ENCODE measurements at places on chromosomes 6 and 20.

DNA sequence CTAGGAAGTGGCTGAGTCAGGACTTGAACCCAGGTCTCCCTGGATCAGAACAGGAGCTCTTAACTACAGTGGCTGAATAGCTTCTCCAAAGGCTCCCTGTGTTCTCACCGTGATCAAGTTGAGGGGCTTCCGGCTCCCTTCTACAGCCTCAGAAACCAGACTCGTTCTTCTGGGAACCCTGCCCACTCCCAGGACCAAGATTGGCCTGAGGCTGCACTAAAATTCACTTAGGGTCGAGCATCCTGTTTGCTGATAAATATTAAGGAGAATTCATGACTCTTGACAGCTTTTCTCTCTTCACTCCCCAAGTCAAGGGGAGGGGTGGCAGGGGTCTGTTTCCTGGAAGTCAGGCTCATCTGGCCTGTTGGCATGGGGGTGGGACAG is 44.6 kb upstream of the TTPAL start:
- DNase-seq, result no peak

DNA sequence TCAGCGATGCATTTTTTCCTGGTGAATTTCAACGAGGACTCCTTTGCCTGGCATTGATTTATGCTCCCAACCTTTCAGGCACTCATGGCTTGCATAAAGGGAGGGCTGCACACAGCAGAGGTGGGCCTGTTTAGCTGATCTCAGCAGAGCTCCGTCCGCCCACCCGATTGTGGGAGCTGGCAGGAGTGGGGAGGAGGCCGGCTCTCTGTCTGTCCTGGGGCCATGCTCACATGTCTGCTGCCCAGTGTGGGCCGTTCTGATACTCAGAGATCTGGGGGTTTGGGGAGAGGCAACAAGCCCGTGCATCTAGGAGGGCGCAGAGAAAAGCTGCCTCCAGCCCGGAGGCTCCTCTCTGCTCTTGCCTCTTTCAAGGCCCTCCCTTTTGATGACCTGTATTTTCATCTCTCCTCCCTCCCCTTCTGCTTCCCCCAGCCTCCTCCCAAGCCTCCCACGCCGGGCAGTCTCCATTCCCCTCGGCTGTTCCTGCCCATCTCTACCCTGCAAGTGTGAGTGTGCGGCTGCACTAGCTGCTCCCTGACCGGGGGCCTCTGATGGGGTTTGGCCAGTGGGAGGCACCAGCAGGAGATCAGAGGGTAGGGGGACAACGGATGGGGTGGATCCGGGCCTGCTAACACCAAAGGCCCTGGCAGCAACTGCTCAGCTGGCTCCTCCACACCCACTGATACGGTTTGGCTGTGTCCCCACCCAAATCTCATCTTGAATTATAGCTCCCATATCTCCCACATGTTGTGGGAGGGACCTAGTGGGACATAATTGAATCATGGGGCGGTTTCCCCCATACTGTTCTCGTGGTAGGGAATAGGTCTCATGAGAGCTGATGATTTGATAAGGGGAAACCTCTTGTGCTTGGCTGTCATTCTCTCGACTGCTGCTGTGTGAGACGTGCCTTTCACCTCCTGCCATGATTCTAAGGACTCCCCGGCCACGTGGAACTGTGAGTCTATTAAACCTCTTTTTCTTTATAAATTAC is 39.6 kb upstream of the MLN start:
- no peak for DNase-seq

DNA sequence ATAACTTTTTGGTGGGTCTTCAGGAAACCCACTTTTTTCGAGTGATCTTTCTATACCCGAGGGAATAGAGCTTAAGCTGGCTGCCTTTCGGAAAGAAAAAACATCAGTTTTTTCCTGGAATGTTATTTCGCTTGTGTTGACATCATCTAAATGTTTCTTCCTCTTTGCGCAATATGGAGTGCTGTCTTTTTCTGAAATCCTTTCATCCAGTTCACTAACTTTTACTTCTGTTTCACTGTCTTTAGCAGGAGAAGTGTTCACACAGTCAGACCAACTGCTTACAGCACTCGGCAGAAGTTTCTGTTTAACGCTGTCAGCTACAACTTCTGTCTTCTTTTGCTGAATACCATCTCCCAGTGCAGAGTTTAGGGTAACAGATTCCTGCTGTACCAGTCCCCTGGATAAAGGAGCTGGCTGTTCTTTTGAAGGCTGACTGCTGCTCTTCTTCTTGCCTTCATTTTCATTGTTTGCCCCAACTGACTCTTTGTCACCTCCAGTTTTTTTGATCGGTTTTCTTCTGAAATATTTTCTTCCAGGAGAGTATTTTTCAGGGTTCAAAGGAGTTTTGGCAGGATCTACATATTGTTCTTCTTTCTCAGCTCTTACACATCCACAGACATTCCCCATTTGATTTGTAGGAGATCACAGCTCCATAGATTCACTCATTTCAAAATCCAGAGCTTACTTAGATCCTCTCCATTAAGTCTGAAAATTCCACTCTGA is 50.0 kb upstream of the DST start:
- DNase-seq, result no peak

DNA sequence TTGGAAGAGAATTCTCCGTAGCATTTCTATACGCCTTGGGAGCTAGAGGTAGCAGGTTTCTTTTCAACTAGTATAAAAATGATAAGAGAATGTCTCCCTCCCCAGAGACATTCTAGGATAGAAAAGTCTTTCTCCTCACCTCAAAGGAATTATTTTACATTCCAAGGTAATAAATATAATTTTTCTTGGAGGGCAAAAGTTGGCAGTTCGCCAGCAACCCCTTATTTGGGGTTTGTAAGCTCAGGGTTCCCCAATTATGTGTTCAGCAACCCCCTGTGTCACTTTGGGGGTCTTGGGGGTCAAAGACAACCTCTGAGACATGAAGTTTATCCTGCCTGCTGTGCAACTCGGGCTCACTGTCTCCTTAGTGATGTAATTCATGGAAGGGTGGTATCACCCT is 58.3 kb downstream of the THEMIS start:
- DNase-seq, result no peak

GRCh38 chr6:107083047-107083768 is 32.1 kb downstream of the BEND3 start:
- no peak for DNase-seq

- no peak for DNase-seq
Observed at GRCh38 chr6:159961528-159961927, 7.4 kb upstream of the IGF2R start.

DNA sequence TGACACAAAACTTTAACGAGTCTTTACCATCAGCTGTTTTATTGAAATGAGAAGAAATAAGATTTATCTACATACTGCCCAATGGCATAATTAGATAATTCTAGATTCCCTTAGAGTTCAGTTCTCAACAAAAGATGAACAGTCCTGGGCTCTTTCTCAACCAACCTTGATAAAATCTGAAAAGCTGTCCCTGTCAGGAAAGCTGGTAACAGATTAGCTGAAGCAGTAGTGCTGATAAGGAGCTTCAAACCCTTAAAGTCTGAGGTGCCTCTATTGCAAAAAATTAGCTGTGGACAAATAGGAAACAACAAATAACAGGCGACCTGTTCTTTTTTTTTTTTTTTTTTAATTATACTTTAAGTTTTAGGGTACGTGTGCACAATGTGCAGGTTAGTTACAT is 35.9 kb upstream of the FAM135A start:
- no peak for DNase-seq

DNA sequence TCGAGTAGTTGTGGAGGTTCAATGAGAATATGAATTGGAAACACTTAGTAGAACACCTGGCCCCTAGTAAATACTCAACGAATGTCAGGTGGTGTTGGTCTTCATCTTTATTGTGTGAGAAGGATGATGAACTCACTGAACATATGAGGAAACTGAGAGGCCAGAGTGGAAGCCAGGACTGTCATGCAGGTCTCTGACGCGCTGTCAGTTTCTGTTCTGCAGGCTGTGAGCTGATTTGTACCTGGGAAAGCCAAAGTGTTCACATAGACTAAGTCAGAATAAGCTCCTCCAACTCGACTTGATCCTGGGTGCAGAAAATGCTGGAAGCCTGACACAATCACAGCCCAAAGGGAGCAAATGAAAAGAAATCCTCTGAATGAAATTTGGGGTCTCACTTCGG is 222.2 kb downstream of the LY86 start:
- no peak for DNase-seq

DNA sequence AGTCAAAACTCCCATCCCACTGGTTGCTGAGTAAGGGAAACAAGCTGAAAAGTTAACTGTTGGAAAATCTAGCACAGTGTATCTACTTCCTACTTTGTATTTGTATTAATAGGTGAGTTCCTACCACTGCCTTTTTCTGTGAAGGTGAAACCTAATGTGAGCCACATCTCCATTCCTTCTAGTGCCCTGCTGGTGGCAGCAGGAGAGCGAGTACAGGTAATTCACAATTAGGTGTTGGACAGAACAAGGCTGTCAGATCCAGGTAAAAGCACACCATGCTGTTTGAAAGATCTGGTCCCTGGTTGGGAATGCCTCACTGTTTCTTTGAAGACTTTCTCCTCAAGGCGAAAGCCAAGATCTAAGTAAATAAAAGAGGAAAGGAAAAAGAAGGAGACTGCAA is 528.4 kb downstream of the PKHD1 start:
- DNase-seq, result no peak

DNA sequence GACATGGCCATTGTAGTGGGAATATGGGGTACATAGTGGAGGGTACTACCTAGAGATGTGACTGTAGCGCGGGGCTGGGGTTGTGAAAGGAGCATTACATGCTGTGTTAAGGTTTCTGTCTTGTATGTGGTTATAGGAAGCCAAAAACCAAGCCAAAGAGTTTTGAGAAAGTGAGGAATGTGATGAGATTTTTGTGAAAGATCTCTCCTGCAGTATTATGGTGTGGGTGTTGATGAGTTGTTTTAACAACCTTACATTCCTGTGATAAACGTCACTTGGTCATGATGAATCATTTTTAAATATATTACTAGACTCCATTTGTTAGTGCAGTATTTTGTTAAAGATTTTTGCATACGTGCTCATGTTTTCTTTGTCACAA is 48.9 kb downstream of the ZFAND3 start:
- DNase-seq, result no peak

DNA sequence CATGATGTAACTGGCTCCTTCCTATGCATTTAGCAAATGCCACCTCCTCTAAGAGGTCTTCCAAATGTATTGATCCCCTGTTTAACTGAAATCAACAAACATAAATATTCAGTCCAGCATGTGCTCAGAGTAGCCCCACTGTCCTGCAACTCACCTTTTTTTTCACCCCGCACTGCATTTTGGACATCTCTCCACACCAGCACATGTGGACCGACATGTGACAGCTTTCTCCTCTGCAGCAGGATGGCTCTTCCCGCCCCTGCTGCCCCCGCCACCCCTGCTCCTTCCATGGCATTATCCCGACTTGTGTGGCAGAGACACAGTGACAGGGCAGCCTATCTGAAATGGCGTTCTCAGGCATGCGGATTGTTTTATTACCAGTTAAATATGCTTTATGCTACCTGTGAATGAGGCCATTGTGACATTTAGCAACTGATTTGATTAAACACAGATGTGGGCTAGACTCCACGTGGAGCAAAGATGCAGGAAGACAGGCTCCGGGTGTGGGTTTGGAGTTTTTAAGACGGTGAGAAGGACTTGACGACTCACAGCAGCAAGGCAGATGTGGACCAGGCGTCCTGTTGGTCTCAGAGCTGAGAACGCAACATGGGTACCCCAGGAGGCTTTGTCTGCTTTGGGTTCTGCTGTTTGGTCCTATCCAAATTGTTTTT is 161.2 kb downstream of the EYA2 start:
- no peak for DNase-seq

DNA sequence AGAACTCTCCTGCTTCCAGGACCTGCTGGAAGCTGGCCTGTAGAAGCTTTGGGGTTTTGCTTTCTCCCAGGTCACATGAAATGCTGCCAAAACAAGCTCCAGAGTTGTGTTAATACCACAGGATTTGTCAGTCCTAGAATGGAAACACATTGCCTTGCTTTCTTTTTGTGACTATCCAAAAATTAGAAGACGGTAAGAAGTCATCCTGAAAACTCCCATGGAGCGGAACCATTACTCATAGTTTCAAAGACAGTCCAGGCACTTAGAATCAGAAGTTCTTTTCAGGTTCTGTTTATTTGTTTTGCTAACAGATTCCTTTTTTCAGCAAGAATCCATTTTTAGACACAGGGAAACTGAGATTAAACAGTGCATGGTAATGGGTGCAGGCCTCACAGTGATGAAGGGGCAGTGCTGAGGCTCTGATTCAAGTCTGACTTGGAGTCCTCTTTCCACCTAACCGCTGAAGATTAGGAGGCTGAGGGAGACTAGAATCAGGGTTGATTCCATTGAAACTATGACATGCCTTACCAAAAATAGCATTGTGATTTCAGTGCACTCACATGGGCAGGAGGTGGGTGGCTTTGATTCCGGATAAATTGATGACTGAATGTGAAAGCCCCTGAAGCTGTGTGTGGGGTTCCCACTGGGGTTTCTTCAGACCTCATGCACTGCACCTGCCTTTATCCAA is 72.2 kb upstream of the NAA20 start:
- no peak for DNase-seq

DNA sequence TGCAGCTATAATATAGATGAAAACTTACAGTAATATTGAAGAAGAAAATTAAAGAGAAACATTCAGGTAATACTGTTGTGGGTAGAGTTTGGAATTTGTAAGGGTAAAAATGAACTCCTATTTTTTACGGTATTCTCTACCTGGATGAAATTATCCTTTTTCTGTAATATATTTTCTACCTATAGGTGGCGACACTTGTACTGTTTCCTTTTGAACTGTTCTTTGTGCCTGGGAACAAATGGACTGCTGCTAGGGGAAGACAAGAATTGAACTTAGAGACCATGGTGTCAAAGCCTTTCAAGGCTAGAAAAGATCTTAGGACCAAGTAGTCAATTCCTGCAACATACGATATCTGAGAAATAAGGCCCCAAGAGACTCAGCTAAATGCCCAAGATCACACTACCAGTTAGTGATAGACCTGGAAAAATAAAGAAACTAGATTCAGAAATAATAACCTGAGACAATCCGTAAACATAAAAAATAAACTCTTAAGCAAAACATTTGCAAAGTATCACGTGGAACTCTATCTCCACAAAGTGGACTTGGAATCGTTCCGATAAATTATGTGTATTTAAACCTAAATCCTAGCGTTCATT is 383.8 kb downstream of the TFAP2A start:
- no peak for DNase-seq

DNA sequence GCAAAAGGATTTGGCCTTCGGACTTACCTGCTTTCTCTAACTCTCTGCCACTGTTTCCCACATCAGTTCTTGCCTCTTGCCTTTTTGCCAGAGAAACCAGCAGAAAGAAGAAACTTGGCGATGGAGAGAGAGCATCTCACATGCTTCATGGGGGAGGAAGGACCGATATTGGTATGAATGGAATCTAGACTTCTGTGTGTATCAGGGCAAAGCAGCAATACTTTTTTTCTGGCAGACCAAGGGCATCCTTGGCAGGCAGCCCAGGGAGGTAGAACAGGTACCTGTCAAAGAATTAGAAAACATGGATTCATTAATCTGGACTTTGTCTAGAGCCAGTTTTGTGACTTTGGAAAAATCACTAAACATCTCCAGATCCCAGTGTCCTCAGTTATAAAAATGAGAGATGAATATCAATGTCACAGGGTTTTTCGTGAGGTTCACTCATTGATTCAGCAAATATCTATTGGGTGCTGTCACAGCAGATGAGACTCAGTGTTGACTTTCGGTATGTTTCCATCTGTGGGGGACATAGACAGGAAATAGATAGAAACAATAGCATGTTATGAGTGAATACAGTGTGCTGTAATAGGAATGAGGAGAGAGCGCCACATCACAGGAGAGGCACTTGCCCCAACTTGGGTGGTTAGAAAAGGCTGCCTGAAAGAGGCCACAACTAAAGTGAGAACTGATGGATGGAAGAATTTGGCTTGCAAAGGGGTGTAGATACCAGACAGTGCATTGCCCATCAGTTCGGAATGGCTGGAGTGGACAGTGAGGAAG is 114.1 kb downstream of the CD83 start:
- no peak for DNase-seq
